ENCODE measurements at places on chromosomes 2 and 18.

DNA sequence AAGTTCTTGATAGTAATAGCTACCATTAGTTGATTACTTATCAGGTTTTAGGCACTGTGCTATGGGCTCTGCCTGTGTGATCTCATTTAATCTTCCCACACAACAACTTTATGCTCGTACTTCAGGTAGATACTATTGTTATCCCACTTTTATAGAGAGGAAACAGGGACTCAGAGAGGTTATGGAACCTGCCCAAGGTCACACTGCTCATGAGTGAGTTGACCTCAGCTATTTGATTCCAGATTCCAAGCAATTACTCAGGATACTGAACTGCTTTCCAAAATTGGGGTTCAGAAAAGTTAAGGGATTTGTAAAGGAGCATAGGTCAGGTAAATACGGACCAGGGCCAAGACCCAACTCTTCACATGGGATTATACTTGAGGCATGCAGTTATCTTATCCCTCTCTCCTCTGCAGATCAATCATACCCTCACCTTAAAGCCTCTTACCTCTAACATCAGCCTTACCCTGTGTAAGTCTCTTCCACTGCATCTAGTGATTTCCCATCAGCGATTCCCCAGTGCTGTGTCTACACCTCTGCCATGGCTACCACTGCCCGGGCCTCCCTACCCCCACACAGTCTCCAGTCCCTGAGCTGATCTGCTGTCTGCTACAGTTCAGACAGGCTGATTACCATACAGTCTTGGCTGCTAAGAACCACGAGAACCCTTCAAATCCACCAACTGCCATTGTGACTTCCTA lies 74.4 kb downstream of the ANTXR1 start:
- no peak for DNase-seq

- DNase-seq = no peak
Measured at GRCh38 chr2:219484343-219485200, 14.1 kb upstream of the GMPPA start.

GRCh38 chr18:48945953-48946217 lies 4.9 kb downstream of the SMAD7 start:
- DNase-seq = no peak

DNA sequence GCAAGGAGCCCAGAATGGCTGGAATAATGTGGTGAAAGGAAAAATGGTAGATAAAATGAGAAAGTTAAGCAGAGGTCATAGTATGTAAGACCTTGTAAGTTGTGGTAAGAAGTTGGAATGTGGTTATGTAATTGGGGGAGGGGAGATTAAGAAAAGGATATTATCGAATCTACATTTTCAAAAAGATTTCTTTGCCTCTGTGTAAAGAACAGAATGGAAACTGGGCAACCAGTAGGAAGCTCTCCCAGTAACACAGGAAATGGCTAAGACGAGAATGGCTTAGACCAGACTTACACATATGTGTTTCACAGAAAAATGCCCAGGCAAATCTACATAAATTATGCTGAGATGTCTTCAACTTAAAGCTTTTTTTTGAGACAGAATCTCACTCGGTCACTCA lies 13.2 kb downstream of the MEMO1 start:
- peak; percentile 8 for DNase-seq

DNA sequence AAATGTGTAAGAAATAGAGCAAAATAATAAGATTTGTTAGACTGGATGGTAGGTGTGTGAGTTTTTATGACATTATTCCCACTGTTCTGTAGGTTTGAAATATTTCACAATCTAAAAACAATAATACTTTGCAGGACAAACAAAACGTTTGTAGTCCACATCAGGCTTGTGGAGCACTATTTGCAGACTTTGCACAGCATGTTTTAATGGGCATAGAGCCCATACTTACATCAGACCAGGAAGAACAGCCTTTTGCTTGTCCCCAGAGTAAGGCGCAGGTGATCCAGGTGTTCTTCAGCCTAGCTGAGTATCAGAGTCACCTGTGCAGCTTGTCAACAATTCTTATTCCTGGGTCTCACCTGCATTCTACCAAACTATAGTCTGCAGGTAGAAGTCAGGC lies 9.1 kb upstream of the STK39 start:
- DNase-seq = no peak

- no peak for DNase-seq
Measured at GRCh38 chr2:45769056-45769455, 117.6 kb downstream of the PRKCE start.

DNA sequence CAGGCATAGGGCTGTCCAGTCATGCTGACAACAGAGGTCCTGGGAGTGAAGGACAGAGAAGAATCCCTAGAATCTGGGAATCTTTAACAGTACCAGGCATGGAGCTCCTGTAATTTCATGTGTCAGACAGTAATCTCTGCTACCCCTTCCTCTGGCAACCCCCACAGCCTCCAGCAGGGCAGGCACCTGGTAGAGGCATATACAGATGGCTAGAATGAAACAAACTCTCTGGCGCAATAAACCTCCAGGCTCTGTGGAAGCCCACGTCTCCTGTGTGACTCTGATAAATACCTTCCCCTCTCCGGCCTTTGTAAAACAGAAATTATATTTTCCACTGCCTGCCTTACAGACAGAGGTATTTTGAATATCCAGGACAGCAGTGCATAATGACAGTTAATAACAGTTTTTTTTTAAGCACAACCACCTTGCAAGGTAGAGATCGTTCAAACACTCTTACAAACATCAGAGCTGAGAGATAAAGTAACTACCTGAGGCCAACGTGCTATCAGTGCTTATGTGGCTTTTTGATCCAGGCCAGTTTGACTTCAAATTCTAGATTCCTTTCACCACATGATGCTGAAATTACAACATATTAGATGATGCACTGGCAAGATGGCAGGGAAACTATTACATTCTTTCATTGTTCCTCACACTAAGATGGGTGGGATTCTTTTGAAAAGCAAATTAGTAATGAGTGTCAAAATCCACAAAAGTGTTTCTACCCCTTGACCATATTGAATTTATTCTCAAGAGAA lies 47.7 kb upstream of the TMEM247 start:
- no peak for DNase-seq

DNA sequence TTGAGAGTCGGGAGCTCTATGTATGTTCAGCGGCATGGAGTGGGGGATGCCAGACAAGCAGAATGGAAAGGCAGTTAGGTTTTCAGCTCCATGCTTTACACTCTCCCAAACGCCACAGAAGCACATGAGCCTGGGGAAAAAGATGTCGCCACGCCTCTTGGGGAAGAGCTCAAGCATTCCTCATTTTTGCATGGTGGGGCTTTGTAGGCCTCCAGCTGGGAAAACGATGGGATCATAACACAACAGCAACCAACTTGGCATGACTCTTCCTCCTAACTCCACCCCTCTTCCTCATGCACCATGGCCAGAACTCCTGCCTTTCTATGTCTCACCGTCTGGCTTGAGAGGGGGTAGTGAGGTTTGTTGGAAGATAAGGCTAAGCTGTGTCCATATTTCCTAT lies 102.6 kb downstream of the PAX3 start:
- DNase-seq = no peak

- DNase-seq = no peak
Measured at GRCh38 chr2:54543733-54544396, 87.7 kb downstream of the SPTBN1 start.

GRCh38 chr2:239445771-239446524 lies 45.1 kb upstream of the HDAC4 start:
- DNase-seq = no peak

- DNase-seq = no peak
Measured at GRCh38 chr2:74828543-74828942, 5.4 kb upstream of the HK2 start.

- DNase-seq = no peak
Measured at GRCh38 chr18:45106331-45106774, 425.7 kb downstream of the SETBP1 start.

- no peak for DNase-seq
Measured at GRCh38 chr2:144370937-144371584, 148.9 kb downstream of the ZEB2 start.

- DNase-seq = peak; percentile 86
Measured at GRCh38 chr2:205696927-205697441, 14.7 kb downstream of the NRP2 start.

- DNase-seq = peak; percentile 46
Measured at GRCh38 chr2:225004597-225004996, 37.7 kb downstream of the DOCK10 start.

Measured in fibroblast of skin of left biceps (primary cell).